ENCODE measurements at places on chromosomes 5 and 9.
A peak's percentile ranks its signal among the peaks of the same experiment; 100 is the strongest.

GRCh38 chr5:54093081-54093492 is 217.3 kb downstream of the ARL15 start:
- DNase-seq: no peak

DNA sequence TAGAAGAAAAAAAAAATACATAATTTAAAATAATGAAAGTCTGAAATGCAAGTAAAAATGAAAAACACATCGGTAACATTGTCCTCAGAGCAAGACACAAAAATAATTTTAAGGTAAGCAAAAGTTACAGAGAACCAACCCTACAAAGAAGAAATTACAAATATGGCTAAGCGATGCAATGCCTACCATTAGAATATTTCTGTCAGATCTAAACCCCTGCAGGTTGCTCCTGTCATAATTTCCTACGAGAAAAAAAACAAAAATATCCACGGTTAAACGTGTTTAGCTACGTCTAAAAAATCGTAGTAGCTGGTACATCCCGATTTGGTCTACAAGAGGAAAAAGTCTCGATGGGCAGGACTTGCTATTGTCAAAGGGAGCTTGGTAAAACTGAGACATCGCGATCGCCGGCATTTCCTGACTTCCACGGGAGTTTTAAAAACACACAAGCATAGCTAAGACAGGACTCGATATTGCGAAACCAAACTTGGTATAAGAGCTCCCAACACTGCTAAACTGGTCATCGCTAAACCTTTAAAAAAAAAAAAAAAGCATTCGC is 1.1 kb upstream of the ANXA2R start:
- DNase-seq: no peak

- DNase-seq: no peak
Observed at GRCh38 chr5:20974426-20974825, 986.4 kb upstream of the CDH18 start.

DNA sequence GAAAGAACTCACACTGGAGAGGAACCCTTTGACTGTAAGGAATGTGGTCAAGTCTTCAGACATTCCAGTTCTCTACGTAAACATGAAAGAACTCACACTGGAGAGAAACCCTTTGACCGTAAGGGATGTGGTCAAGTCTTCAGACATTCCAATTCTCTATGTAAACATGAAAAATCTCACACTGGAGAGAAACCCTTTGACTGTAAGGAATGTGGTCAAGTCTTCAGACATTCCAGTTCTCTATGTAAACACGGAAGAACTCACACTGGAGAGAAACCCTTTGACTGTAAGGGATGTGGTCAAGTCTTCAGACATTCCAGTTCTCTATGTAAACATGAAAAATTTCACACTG is 32.6 kb downstream of the MAPK9 start:
- DNase-seq: no peak

GRCh38 chr5:54401515-54401914 is 54.0 kb upstream of the HSPB3 start:
- no peak for DNase-seq

GRCh38 chr5:167167191-167167795 is 1124.2 kb upstream of the WWC1 start:
- DNase-seq: no peak

GRCh38 chr5:169218861-169219260 is 82.1 kb downstream of the SLIT3 start:
- DNase-seq: no peak

GRCh38 chr5:143673676-143674468 is 138.1 kb upstream of the HMHB1 start:
- no peak for DNase-seq

- no peak for DNase-seq
Observed at GRCh38 chr9:111066468-111066867, 28.2 kb upstream of the LPAR1 start.

- DNase-seq: no peak
Observed at GRCh38 chr9:79895232-79895631, 323.5 kb downstream of the TLE4 start.

GRCh38 chr9:96344458-96345180 is 38.9 kb downstream of the SLC35D2 start:
- no peak for DNase-seq

GRCh38 chr9:19479874-19480273 is 71.1 kb downstream of the ACER2 start:
- no peak for DNase-seq

- no peak for DNase-seq
Observed at GRCh38 chr5:67612961-67613360, 416.4 kb upstream of the CD180 start.

- peak; percentile 85 for DNase-seq
Observed at GRCh38 chr5:392431-392988, 50.5 kb upstream of the EXOC3 start.

DNA sequence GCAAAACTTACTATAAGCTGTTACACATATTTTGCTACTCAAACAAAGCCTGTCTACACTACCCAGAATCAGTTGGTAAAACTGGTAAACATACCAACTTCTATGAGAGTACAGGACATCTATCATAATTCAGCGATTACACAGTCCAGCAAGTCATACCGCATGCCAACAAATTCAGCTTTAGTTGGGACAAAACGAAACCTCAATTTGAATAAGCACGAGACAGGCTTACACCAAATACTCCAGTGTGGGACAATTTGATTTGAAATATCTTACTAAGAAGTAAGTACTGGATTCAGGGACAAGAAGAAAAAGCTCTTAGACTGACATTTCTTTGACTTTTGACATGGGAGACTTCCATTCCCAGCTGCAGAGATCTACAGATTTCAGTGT is 2.0 kb downstream of the NRG2 start:
- no peak for DNase-seq

DNA sequence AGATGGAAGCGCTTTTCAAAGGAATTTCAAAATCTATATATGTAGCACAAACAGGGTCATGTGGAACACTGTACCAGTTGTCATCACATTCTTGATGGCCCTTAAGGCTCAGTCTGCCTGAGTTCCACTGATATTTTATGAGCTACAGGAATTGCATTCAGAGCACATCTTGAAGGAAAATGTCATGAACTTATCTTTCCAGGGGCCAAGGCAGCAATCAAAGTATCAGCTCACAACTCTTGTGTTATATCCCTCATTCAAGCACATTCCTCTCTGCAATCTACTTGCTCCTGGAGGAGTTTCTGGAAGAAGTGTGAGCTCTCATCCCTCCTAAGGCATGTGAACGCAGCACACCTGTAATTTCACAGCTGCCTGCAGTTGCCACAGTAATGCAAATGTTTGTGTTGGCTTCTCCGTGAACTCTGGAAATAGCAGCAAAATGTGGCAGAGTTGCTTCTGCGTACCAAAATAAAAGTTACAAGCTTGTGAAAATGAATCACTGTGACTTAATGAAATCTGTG is 89.7 kb upstream of the EQTN start:
- DNase-seq: no peak

- DNase-seq: no peak
Observed at GRCh38 chr5:93566091-93566490, 14.9 kb downstream of the NR2F1-AS1 start.

Measured in stimulated activated CD4-positive, alpha-beta T cell treated with anti-CD3 and anti-CD28 coated beads, Interleukin-1b, Interleukin-23, amount 100 ng/mL, for 24 hours (primary cell).